ENCODE measurements at places on chromosomes 7 and 10.

- no peak for DNase-seq
Measured at GRCh38 chr7:141709318-141709717, 1.2 kb downstream of the WEE2 start.

GRCh38 chr10:31466313-31466712 is 147.3 kb downstream of the ZEB1 start:
- DNase-seq: no peak

GRCh38 chr10:117807441-117807840 is 239.3 kb downstream of the RAB11FIP2 start:
- no peak for DNase-seq

- peak; percentile 24 for DNase-seq
Measured at GRCh38 chr7:2758673-2759616, 70.9 kb downstream of the AMZ1 start.

GRCh38 chr7:55775051-55775420 is 87.5 kb downstream of the SEPTIN14 start:
- no peak for DNase-seq

- DNase-seq: no peak
Measured at GRCh38 chr10:26430641-26431163, 7.4 kb upstream of the APBB1IP start.

- DNase-seq: no peak
Measured at GRCh38 chr7:32774541-32774951, 117.0 kb downstream of the KBTBD2 start.

DNA sequence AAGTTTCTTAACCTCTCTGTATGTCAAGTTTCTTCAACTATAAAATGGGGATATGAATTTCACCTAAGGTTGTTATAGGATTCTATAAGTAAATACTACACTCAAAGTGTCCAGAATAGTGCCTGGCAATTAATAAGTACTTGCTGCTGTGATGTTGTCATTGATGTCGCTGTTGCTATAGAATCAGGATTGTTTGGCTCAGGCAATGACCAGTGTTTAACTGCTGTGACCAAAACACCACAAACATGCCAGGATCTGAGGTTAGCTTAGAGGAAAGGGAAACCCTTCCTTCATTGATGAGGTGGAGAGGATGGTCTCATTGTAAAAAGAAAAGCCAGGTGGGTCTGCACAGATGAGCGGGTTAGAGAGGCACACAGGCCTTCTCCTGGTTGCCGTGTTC is 223.1 kb upstream of the INHBA start:
- no peak for DNase-seq

- peak; percentile 1 for DNase-seq
Measured at GRCh38 chr10:46527241-46527811, 29.1 kb downstream of the GPRIN2 start.

DNA sequence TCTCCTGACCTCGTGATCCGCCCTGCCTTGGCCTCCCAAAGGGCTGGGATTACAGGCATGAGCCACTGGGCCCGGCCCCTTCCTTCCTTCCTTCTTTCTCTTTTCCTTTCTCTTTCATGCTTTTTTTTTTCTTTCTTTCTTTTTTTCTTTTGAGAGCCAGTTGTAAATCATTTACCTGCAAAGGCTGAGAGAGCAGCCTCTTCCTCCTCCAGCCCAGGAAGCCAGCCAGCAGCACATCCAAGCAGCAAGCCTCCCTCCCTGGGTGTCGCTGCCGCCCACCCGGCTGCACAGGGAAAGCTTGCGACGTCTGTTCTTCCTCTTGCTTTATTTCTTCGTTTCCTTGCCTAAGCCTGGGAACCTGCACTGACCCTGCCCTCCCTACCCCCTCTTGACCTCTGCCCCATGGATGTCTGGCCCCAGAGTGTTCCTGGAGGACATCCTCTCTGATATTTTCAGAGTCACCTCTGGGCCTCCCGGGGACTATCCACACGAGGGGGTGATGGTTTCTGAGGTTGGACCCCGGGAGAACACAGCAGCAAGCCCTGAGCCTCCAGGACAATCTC is 62.8 kb upstream of the MYL10 start:
- DNase-seq: no peak

DNA sequence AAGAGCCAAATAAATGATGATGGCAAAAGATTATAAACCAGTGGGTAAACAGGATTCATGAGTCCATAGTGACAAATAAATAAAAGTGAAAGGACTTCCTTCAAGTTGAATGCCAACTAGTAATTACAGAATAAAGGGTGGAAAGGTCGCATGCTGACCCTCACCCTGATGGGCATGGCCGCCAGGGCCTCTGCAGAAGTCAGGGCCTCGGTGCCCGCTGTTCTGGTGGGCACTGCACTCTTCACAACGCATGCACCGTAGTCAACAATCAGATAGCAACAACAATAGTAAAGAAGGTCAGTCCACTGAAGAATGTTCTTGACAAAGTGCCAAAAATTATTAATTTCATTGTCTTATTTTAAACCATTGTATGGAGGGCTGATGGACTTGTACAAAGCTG is 123.2 kb upstream of the LANCL2 start:
- no peak for DNase-seq

GRCh38 chr10:129322933-129323820 is 143.9 kb upstream of the MGMT start:
- DNase-seq: no peak

DNA sequence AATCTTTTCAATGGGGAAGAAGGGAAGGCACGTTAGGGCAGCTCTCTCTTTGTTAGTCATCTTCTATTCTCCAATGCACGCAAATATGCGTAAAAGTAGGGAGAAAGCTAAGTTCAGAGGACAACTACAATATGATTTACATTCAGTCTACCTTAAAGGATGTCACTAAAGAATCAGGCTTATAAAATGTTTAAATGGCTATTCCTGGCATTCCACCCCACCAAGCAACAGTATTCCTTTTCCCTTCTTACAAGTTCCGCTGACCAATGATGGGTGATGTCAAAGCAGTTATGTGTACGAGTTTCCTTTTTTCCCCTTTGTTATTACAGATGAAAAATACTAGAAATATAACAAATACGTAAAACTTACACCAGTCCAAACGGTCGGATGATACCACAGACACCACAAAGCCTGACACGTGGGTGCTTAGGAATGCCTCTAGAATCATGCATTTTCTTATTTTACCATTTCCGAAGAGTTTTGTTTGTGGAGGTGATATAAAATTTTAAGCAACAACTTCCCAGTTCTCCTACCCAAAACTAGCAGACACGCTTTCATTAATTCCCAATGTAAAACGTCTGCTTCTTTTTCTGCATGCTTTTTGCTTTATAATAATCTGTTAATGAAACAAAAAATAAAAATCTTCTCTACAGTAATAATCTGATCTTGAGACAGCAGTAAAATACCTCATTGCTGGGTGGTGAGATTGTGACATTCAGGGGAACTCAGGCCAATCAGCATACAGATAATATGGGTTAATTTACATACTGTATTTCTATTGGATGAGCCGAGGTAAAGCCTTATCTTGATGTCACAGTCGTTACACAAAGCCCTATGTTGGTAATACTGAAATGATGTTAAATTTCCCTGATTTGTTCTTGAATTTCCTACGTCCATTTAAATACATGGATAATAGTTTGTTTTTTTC is 708 bp upstream of the GPR85 start:
- DNase-seq: no peak

DNA sequence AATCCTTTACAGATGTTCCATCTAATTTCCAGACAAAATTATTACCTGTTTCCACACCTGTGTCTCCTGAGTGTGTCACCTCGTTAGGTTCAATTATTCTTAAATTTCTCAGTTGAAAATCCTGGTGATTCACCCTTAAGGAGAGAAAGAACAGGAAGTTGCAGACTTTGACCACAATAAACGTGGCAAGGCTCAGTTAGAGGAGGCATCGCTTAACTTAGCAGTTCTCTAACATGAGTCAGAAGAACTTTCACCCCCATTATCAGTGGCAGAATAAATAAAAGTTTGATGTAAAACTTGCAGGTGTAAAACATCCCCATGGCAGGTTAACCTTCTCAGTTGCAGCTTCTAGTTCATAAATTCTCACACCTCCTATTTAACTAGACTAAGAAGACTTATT is 8.3 kb downstream of the XPNPEP1 start:
- DNase-seq: peak; percentile 54

GRCh38 chr7:85688712-85689111 is 501.9 kb upstream of the SEMA3D start:
- no peak for DNase-seq

DNA sequence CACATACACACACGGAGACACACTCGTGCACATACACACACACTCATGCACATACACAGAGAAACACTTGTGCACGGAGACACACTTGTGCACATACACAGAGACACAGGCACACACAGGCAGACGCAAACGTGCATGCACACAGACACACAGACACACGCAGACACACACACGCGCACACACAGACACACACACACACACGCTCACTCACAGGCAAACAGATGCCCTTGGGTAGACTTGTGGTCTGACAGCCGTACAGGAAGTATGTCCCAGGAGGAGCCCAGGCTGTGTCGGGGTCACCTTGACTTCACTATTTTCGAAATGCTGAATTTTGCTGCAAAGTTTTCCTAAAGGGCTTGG is 538.0 kb downstream of the DNAJB6 start:
- peak; percentile 12 for DNase-seq

DNA sequence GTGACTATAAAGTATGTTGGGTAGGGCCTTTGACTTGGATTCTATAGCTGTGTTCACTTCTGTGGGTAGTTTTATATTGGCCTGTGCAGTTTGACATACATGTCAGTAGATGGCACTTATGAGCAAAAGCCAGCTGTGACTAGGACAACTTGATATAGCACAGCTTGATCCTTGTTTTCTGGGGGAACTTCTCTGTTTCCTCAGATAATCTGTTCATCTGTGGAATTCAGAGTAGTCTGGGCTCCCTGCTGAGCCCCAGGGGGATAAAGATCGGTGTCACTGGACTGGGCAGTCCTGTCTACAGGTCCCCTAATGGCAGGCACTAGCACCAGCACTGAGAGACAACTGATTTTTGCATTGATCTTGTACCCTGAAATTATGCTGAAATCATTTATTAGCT is 25.4 kb downstream of the CYP2C9 start:
- DNase-seq: no peak

- no peak for DNase-seq
Measured at GRCh38 chr10:126905776-126906703, 812 bp downstream of the DOCK1 start.

GRCh38 chr10:35726846-35727245 is 84.8 kb upstream of the FZD8 start:
- no peak for DNase-seq

GRCh38 chr7:100679927-100680575 is 6.5 kb downstream of the GNB2 start:
- DNase-seq: no peak

DNA sequence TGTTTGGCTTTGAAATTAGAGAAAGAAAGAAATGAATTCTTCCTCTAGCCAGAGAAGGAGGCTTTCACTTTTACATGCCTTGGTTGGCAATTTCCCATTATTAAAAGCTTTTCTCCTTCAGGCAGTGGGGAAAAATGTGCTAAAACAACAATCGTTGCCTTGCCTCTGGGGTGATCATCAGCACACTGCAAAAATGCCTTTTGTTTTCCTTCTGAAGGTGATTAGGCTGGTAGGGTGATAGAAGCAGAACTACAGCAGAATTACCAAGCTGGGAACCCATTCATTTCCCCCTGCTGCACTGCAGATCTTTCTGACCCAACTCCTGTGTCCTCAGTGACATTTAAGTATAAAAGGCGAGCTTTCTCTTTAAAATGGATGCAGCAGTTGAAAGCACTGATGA is 22.2 kb downstream of the ANK3 start:
- no peak for DNase-seq

DNA sequence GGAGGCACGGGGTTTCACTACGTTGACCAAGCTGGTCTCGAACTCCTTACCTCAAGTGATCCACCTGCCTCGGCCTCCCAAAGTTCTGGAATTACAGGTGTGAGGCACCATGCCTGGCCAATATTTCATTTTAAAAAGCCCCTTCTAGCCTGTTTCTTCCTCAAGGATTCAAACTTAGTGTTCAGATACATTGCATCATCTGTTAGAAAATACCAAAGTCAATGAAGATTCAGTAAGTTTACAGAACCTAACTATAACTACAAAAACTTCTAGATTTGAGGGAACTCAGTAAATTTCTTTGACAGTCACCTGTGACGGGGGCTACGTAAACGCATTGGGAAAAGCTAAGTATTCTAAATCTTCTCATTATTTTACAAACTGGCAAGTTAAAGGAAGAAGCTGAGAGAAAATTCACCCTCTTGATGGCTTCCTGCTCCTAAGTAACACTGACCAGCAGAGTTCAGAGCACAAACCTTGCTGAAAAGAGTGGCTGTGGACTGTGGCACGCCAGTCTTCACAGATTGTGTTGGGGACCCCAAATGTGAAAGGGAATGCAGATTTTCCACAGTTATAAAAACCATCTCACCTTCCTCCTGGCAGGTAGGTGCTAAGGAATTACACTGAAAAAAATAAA is 162.2 kb downstream of the PKD1L1 start:
- DNase-seq: no peak

DNA sequence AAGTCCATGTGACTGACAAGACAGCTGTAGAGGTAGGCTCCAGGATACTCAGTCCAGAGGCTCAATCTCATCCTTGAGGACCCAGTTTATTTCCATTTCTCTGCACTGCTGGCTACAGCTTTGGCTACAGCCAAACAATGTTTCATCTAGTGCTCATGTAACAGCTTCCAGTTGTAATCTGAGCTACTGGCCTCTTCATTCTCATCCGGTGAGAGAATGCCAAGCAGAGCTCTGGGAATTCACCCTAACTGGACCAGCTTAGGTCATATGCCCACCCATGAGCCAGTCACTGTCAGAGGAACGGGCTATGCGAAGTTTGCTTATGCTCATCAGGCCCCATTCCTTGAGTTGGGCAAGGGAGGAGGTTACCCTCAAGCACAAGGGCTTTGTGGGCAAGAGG is 192.9 kb downstream of the EVX1 start:
- DNase-seq: no peak

DNA sequence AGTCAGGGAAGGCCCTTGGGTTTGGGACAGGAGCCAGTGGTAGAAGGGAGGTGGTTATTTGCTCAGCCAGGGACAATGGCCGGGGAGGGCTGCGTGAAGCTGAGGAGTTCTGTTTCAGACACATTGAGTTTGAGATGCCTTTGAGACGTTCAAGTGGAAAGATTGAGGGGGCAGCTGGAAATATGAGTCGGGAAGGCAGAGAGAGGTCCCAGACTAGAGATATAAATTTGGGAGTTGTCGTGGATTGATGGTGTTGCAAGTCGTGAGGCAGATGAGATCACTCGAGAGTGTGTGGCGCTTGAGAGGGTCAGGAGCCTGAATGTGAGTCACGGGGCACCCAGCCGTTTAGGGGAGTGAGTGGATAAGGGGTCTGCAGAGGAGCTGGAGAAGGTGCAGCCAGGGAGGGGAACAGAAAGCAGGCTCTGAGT is 73.3 kb downstream of the ZMIZ1 start:
- no peak for DNase-seq

DNA sequence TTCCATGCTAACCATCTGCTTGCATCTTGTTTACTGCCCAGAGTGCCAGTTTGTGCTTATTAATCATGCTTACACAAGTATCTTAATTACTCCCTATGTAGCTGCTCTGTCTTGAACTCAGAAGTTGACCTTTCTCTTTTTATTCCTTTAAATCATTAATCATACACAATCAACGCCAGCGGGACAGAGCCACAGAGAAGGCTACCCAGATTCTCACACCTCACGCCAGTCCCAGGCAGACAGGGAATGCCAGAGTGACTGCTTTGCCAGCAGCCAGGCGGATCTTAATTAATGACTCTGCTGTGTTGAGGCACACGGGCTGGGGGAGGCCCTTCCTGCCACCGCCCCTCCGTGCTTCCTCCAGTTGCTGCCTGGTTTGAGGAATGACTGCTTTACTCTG is 229.4 kb downstream of the LRMDA start:
- DNase-seq: no peak

- no peak for DNase-seq
Measured at GRCh38 chr7:153616711-153617325, 435.4 kb upstream of the DPP6 start.

GRCh38 chr10:119520283-119520682 is 22.2 kb downstream of the RGS10 start:
- DNase-seq: no peak
